ENCODE measurements at places on chromosomes 6 and 20.

GRCh38 chr6:138106665-138107077, 548 bp downstream of the PERP start:
- no peak for DNase-seq

DNA sequence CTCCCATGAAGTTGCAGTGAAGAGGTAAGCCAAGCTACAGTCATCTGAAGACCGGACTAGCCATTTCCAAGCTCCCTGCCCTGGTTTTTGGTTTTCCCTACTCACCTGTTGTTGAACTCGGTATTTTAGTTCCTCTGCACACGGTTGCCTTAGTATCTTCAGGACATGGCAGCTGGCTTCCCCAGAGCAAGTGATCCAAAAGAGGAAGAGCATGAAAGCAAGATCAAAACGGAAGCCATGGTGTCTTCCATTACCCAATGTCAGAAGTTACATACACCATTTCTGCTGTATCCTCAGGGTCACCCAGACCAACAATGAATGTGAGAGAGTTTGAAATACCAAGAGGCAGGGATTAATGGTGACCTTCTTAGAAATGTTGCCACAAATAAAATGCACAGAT, 276.6 kb upstream of the CNR1 start:
- no peak for DNase-seq

- DNase-seq, result no peak
These were observed 94.8 kb upstream of the PTPRT start for GRCh38 chr20:43284486-43284885.

- no peak for DNase-seq
These were observed 12.7 kb upstream of the PPP1R3G start for GRCh38 chr6:5072440-5072839.

GRCh38 chr6:137882225-137882961, 15.3 kb downstream of the TNFAIP3 start:
- peak; percentile 27 for DNase-seq

GRCh38 chr20:39603219-39603618, 641.1 kb downstream of the DHX35 start:
- DNase-seq, result no peak

- DNase-seq, result no peak
These were observed 15.8 kb downstream of the TUBB2B start for GRCh38 chr6:3211681-3212080.

- peak; percentile 70 for DNase-seq
These were observed 32.3 kb downstream of the FOXP4 start for GRCh38 chr6:41578217-41579087.

- DNase-seq, result peak; percentile 54
These were observed 1.5 kb downstream of the SALL4 start for GRCh38 chr20:51800872-51801121.

DNA sequence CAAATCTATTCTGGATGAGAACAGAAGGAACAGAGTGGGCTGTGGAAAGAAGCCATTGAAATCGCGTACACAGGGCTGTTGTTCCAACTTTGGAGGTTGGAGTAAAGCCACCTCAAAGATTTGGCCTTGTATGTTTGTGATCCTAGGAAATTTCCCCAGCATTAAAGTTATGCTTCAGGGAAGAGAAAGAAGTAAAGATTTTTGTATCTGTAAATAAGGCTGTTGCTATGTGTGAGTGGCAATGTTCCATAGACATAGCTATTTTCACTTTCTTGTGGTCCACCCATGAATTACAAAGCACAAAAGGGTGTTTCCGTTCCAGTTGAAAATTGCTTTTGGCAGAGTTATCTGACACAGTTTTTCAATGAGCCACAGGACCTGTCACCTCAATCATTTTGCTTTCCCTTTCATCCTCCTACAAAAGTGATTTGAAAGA, 321.3 kb downstream of the TFAP2B start:
- DNase-seq, result no peak

GRCh38 chr6:119446115-119446554, 96.6 kb upstream of the MAN1A1 start:
- peak; percentile 57 for DNase-seq

DNA sequence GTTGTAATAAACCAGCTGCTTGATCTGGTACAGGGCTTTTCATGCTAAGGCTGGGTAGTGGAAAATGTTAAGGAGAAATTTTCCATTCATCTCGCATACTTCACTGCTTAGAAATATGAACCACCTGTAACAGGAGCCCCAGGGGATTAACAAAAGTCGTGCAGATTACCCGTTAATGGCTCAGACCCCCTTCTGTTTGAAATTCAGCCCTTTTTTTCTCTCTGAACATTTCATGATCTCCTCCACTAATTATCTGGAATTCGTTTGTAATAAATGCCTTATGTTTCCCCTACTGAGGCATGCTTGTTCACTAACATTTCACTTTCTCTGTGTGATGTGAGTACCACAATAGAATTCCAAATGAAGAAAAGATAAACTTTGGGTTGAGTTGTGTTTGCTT, 336.4 kb upstream of the HSF2 start:
- DNase-seq, result no peak
